ENCODE measurements at places on chromosomes 7 and 10.
A peak's percentile ranks its signal among the peaks of the same experiment; 100 is the strongest.

- DNase-seq: no peak
Observed at GRCh38 chr7:45980973-45981372, 59.9 kb upstream of the IGFBP3 start.

DNA sequence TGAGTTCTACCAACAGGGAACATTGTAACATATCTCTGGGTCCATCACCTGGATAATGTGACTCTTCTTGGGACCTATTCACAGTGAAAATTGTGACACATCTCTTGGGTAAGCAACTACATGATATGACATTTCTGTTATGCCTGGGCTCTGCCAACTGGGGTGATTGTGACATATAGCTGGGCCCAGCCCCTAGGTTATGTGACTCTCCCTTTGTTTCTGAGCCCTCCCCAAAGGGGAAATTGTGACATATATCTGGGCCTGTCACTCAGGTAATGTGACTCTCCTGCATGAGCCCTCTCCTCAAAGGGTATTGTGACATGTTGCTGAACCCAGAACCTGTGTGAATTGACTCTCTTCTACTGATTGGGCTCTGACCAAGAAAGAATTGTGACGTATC, 22.4 kb upstream of the ZNF107 start:
- no peak for DNase-seq

GRCh38 chr7:88150033-88150432, 69.8 kb downstream of the SRI start:
- no peak for DNase-seq

DNA sequence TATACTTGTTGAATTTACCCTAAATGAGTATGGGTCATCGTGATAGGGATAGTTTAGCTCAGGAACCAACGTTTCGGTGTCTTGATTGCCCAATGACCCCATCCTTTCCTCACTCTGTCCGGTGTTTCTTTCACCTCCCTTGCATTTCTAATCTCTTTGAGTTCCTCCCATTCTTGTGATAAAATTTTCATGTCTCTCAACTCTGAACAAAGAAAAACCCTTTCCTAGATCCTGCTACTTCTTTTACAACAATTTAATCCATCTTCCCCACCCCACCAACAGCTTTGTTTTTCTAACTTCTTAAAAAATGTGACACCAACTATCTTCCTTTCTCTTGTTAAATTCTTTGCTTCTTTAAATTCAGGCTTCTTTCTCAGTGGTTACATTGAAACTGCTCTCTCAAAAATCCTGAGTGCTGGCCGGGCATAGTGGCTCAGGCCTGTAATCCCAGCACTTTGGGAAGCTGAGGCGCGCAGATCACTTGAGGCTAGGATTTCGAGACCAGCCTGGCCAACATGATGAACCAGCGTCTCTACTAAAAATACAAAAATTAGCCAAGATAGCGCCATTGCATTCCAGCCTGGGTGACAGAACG, 130.3 kb upstream of the MINDY3 start:
- DNase-seq: no peak

DNA sequence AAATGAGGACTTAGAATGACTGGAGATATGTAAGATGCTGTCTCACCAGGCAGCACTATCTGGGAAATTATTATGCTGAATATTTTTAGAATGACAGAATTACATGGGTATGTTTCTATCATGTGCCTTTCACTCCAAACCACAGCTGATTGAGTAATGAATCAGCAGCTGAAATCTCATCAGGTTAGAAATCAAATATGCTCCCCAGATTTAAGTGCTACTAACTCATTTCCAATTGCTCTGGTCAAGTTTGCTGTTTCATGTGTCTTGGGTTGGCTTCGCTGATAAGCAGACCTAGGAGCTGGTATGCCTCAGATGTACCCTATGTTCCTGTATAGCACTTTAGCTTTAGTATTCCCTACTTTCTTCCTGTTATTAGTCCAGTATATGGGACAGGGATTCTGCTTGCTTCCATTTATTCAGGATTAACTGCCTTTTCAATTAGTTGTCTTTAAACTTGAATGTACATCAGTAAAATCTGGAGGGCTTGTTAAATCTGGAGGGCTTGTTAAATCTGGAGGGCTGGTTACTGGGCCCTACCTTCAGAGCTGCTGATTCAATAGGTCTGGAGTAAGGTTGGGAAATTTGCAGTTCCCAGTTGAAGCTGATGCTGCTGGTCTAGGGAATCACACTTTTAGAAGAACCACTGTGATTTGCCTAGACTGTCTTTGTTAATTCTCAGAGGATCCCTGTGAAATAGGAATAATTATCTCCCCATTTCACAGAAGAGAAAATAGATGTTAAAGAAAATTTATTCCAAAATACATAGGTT, 172.9 kb downstream of the DKK1 start:
- DNase-seq: peak; percentile 95

DNA sequence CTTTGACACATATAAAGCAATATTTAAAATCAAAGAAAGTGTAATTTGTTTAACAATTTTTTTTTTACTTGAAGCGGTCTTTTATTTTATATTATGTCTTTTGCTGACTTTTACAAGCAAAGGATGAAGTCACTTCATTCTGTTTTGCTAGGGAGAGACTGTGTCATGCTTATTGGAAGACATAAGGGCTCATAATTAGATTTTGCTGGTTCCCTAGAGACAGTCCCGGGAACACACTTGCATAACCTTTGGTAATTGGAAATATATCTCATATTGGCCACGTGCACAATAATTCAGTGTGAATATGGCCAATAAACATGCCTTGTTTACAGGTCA, 448 bp upstream of the NET1 start:
- DNase-seq: no peak

DNA sequence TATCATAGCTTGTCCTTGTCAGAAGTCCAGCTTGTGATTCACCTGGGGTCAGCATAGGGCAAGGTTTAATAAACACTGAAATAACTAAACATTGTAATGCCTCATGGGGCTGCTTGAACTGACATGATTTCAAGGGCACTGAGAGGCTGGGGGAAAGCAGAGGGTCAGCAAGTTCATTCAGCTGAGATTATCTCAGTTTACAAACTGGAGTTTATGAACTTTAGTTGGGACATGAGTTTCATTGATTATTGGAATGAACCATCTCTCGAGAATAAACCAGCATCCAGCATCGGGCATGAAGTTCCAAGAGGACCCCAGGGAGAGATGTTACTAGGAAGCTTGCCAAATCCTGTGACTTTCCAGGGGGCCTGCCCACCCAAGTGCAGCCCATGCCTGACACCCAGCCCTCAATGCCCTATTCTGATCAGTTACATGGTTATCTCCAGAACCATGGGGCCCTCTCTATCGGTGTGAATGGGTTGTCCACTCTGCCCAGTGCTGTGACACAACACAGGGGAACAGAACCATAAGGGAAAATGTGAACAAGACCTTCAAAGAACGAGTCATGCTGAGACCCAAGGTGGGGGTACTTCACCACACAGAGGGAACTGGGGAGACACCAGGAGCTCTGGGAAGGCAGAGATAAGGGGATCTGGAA, 7.9 kb upstream of the CYP3A7 start:
- DNase-seq: no peak

- no peak for DNase-seq
Observed at GRCh38 chr10:13441476-13441875, 87.3 kb downstream of the BEND7 start.

GRCh38 chr10:104260775-104261115, 6.1 kb downstream of the GSTO1 start:
- DNase-seq: peak; percentile 24

DNA sequence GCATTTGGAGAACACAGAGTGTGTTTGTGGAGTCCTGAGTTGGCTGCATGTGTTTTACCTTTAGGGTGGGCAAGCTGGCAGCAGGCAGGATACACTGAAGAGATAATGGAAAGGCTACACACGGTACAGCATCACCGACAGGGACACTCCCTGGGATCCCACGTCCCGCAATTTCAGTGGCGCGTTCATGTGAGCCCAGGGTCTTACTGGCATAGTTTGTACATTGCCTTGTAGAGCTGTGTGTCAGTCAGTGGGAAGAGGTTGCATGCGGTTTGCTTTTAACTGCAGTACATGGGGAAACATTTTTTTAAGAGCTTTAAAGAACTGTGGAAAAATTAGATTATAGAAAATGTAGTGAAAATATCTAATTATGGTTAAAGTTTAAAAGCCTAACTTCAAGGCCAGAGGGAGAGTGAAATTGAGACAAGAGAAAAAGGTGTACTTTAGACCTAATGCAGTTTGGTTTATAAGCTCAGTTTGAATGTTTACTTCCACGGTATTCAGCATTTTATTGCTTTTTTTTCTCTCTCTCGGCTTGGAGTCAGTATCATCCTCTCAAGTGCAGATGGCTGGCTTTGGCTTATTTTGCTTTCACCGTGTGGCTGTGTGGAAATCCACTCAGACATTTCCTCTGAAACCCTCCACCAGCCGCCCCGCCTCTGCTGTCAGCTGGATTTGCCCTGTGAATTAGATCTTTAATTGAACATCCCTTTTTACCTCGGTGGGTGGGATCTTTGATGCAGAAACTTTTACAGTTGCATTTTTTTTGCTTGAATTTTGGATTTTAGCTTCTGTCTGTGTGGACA, 364.2 kb upstream of the COBL start:
- DNase-seq: no peak

DNA sequence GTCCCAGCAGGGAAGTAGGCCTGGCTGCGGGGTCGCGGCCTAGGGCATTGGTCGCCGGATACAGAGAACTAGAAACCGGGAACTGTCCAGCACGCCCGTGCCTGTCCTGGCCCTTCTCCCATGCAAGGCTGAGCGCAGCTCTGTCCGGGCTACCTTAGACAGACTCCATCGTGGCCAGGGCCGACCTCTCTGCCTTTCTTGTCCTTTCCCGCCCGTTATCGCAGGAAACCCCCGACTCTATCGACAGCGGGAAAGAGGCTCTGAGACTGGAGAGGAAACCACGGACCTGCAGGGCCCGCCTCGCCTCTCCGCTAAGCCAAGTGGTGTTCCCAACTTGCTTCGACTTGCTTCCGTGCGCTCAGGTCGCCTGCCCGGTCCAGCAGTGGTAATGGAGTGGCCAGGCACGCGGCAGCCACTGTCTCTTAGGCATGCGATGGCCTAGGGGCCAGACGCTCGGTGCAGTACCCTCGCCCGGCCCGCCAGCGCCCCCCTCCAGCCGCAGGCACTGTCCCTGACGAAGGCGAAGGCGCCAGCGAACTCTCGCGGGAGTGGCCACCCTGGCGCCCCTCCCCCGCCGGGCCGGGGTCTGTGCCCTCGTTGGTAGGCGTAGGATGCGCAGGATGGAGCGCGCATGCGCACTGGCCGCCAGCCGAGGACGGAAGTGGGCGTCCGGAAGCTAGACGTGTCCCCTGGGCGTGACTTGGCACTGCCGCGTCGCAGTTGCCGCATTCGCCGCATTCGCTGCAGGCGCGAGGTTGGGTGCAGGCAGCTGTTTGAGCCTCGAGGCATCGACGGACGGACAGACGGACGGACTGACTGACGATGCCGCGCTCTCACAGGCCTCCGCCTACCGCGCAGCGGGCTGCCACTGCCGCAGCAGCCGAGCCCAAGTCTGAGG, 54.4 kb downstream of the MCMBP start:
- DNase-seq: no peak

GRCh38 chr7:120307991-120308545, 35.1 kb downstream of the KCND2 start:
- no peak for DNase-seq

GRCh38 chr10:98925651-98926050, 310.0 kb downstream of the HPSE2 start:
- DNase-seq: no peak

DNA sequence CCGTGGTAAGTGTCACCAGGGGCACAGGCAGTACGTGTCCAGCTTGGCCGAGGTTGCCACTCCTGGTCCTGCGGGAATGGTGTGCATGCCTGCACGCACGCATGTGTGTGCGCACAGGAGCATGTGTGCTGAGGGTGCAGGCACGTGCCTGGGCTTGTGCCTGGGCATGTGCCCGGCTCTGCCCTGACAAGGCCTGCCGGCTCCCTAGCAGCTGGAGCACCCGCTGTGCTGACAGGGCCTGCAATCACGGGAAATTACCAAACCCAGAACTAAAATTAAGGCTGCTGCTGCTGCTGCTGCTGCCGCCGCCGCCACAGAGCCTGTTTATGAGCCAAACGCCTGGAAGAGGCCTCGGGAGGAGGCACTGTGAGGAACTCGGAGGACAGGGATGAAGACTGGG, 28.7 kb downstream of the GHRHR start:
- no peak for DNase-seq

GRCh38 chr7:140458201-140458600, 21.1 kb downstream of the MKRN1 start:
- DNase-seq: no peak

GRCh38 chr10:101773923-101774588, 1.9 kb downstream of the FGF8 start:
- DNase-seq: no peak

- DNase-seq: peak; percentile 86
Observed at GRCh38 chr7:68929781-68930261, 668.5 kb upstream of the AUTS2 start.

DNA sequence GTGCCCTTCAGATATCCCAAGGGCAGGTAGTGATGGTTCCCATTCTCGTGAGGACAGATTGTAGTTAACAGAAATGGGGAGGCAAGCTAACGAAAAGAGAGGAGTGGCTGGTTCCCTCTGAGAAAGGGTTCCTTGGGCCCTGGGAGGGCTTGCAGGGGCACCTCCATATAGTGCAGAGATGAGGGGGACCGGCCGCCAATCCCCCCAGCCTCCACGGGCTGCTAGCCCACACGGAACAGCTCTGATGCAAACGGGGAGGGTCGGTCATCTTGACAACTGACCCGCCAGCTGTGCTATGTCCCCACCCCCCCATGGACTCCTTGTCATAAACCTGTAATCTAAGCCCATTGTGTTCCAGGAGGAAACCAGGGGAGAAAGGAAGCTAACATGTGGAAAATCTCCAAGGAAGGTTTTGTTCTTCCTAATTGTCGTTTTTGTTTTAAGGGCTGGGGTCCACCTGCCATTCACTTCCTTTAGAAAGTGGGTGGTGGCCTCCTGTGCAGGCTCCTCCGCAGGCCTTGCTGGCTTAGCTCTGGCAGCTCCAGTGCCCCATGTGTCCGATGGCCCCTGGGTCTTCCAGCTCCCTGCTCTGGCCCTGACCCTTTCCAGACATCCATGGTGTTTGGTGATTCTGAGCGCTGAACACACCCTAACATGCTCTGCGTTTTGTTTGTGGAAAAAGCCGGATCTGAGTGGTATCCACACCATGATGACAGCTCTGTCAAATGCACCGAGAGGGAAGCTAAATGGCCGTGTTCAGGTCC, 15.9 kb downstream of the ADCY1 start:
- DNase-seq: no peak

- no peak for DNase-seq
Observed at GRCh38 chr7:44603193-44603592, 3.2 kb upstream of the OGDH start.

GRCh38 chr10:68128015-68128414, 18.7 kb downstream of the MYPN start:
- DNase-seq: no peak

DNA sequence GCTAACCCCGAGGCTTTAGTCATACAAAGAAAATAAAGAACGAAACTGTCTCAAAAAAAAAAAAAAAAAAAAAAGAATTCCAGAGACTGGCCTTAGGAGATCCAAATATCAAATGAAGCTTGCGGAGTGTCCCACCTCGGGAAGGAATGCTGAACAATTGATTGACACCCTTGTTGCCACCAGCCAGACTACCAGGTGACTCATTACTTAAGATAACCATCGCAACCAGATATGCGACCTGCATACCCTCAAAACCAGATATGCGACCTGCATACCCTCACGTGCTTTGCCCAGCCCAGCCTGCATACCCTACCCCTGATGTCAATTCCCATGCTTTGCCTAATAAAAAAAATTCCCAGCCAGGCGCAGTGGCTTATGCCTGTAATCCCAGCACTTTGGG, 2.7 kb upstream of the PRKRIP1 start:
- DNase-seq: no peak

Data from NCI-H226 (cell line).